ENCODE measurements at places on chromosomes 6 and 20. TPM values are rescaled to one million over a fixed set of nuclear protein-coding genes. Genes with fewer than 3 reads are reported as not detected.

GRCh38 chr6:53811746-53812145 lies 16.9 kb downstream of the LRRC1 start:
- DNase-seq = no peak

DNA sequence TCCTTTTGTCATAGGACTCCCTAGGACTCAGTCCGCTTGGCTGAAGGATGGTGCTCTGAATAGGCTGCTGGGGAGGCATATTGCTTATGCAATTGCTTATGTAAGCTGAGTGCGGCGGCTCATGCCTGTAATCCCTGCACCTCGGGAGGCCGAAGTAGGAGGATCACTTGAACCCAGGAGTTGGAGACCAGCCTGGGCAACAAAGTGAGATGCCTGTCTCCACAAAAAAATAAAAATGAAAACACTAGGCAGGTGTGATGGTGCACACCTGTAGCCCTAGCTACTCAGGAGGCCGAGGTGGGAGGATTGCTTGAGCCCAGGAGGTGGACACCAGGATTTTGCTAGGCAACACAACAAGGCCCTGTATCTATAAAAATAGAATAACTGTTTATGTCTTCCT lies 81.3 kb downstream of the EYA2 start:
- no peak for DNase-seq

GRCh38 chr6:131524695-131525336 lies 48.2 kb upstream of the ARG1 start:
- no peak for DNase-seq

The MEI4 gene
- not detected for total RNA-seq

DNA sequence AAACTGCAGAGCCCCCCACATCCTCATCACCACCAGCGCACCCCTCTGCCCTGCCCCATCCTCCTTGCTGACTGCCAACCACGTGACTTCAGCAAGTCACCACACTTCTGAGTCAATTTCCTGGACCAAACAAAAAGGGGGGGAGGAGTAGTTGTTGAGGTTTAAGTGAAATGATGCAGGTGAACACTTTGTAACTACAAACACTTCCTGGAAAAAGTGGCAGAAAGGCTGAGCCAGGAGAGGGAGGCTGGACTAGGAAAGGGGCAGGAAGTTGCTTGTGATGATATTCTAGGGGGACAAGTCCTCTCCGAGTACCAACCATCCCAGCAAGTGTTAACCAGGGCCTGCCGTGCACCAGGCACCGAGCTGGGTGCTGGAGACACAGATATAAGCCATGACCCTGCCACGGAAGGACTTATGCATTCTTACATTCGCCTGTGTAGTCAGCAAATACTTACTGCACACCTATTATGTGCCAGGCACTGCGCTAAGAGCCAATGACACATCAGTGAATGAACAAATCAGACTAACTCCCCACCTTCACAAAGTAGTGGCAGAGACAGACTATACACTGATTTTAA lies 67.3 kb downstream of the PREX1 start:
- no peak for DNase-seq

GRCh38 chr20:25206548-25206947 lies 11.0 kb downstream of the ENTPD6 start:
- DNase-seq = no peak

The ZNF165 gene
- total RNA-seq = 0.38 TPM

DNA sequence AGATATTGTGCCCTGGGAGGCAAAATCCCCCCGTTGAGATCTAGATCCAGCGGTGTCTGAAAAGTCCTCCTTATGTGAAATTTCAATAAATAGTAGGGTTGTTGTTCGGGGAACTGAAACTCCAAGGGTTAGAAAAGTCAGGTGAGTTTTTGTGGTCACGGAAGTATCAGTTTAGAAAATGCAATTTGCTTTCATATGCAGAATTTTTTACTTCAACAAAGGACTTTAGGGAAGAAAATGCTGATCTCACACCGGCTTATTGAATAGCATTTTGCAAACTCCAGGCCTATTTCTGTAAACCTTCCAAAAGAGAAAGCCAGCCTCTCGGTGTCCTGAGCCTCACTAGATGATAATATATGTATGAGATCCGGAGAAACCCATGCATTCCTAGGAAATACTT lies 254.7 kb downstream of the TSHZ2 start:
- DNase-seq = no peak

GRCh38 chr20:53757472-53757913 lies 163.9 kb upstream of the ZNF217 start:
- no peak for DNase-seq

DNA sequence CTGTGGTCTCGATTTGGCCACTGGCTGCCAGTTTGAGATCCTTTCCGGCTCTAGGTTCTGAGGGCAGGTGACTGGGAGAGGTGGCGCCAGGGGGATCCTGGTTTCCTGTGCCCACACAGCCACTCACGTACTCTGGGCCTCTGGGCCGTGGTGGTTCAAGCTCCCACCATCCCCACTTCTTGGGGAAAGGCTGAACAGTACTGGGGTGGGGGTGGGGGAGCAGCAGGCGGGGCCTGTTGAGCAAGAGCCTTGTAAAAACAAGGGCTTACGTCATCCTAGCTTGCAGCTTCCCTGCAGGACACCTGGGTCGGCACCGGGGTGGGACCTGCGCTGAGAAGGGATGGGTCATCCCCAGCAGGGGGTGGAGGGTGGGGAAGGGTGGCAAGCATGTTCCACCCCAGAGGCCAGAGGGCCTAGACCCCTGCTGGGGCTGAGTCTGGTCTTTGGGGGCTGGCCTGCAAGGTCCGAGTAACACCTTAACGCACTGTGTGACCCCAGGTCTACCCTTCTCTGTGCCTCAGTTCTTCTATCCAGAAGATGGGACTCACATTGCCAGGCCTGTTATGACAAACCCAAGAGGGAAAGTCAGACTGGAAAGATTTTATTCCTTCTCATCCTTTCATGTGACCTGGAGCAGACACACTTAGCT lies 3.1 kb upstream of the CEBPB start:
- no peak for DNase-seq

DNA sequence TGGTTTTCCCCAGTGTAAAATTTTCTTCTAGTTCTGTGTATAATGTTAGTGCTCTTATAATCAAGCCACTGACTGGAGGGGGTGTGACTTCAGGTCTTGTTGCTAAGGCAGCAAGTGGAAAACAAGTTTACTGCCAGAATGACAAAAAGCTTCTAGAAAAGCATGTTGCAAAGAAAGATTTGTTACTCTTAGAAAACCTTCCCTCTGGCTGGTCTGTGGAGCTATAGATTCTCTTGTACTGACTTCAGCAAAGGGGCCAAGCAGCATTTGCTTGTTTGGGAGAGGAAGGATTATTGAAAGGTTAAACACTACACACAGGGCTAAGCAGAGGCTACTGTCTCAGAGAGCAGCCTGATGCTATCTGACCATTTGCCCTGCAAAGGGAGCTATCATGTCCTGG lies 288.8 kb downstream of the BTBD9 start:
- no peak for DNase-seq

DNA sequence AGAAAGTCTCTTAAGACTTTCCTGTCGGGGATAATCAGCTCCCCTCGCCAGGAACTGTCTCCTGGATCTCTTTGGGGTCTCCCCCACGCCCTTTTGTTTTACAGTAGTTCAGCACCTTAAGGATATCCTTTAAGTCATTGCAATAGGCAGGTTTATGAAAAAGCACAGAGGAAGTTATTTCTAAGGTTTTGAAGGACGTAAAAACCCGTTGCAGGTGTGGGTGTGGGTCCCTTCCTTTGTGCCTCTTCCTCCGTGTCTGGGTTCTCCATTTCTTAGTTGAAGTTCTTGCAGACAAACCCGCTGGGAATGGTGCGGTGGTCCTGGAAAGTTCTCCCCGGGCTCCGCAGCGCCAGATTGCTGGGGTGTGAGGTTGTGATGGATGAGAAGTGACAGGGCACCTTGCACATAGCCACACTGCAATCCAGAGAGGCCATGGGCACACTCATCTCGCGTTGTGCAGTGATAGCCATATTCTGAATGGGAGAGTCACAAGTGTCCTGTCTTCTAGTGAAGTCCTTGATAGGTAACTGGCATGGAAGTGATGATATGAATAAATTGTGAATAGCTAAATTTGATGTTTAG lies 65.2 kb downstream of the GTF2H5 start:
- DNase-seq = no peak

DNA sequence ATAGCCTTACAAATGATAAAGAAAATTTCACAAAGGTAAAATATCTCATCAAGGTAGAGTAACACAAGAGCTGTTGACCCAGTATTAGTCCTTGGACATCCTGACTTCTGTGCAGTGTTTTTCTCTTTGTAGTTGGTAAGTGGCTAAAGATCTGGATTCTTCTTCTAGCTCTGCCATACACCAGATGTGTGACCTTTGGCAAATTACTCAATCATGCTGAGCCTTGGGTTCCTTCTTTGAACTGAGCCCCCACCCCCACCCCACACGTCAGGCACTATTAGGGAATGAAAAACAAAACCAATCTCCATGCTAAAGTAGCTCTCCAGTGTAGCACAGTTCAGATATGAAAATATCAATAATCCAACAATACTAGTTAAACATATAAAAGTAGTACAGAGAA lies 15.1 kb upstream of the TRIM39 start:
- no peak for DNase-seq

DNA sequence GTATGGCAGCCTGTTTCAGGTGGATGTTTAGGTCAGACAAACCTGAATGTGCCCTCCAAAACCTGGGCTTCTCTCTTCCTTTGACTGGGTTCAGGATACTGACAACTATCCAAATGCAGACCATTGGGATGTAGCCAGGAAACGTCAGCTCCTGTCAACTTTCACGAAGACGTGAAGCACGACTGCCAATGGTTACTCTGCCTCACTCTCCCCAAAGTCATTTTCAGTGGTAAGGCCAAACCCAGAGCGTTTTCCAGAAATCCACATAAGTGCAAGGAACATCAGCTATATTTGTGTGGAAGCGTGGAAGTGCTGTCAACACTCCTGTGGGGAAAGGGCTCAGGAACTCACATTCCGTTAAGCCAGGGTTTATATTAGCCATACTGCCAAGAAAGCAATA lies 20.1 kb upstream of the RCAN2 start:
- DNase-seq = no peak

The FOXF2 gene
- 1.1 TPM for total RNA-seq

The SLC4A11 gene
- total RNA-seq = 0.84 TPM

DNA sequence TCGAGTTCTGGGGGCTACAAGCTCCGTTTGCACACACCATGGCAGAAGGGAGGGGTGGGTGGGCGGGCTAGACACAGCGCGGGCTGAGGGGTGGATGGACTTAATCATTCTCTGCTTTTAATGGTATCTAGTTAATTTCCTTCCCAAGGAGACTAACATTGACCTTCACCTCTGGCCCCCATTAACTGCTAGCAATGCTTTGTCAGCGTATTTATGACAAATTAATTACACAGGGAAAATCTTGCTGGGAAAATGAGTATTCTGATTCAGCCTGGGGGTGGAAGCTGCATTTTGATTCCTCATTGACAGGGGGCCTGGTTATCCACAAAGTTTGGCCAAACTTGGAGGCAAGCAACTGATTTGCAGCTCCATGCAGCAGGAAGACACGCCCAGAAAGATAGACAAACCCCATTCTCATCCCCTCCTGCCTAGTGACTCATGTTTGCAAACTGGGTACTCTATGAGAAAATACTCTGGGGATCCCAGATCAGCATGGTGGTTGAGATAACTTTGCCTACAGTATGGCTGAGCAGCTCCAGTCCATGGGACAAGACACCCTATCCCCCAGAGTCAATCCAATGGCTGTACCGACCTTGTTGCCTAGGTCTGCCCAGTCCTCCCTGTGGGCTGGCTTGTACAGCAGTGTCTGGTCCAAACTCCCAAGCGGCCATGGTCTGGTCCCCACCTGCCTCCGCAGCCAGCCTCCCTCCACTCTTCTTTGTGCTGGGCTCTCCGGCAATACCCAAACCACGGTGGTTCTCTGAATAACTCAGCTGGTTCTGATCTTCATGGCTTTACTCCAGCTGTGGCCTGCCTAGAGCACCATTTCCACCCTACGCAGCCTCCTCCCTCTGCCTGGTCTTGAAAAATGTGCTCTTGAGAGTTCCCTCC lies 19.7 kb downstream of the ZBP1 start:
- no peak for DNase-seq

The FANCE gene
- 9.6 TPM for total RNA-seq

DNA sequence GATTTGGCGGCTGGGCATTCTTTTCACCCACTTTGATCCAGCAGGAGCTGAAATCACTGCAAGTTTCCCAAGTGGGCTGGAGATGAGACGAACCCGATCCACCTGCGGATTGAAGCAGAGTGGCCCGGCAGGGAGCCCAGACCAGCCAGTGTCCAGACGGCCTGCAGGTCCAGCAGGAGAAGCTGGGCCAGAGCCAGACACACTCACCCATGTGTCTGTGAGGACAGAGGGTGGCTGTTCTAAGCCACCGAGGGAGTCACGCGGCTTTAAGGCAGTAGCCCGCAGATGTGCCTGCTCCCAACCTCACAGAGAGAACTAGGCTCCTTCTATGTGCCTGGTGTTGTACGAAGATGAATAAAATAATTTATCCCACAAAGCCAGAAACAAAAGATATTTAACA lies 200.7 kb downstream of the WDR27 start:
- no peak for DNase-seq

DNA sequence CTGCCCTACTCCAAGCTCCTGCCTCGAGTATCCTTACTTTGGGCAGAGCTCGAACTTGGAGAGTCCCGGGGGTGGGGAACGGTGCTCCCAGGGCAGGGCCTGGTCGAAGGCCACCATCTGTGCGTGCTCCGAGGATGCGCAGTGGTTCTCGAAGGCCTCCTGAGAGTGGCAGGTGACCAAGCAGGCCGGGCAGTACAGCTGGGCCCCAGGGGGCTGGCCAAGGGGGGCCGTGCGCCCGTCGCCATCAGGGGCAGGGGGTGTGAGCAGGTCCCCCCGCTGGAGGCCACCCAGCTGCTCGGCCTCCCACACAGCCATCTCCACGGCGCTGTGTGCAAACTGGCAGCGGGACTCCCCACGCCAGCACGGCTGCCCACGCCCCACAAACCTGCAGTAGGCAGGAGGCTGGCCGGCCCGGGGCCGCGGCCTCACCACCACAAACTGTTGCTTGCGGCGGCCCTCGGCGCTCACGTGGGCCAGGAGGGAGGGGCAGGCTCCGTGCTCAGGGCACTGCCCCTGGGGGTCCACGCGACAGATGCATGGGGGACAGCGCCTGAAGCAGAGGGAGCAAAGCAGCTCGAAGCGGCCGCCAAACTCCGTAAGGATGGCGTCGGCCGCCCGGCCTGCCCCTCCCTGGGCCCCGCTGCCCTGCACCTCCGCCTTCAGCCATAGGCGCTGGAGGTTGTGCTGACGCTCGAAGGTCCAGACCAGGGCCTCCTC lies 1.8 kb downstream of the HELZ2 start:
- DNase-seq = no peak

DNA sequence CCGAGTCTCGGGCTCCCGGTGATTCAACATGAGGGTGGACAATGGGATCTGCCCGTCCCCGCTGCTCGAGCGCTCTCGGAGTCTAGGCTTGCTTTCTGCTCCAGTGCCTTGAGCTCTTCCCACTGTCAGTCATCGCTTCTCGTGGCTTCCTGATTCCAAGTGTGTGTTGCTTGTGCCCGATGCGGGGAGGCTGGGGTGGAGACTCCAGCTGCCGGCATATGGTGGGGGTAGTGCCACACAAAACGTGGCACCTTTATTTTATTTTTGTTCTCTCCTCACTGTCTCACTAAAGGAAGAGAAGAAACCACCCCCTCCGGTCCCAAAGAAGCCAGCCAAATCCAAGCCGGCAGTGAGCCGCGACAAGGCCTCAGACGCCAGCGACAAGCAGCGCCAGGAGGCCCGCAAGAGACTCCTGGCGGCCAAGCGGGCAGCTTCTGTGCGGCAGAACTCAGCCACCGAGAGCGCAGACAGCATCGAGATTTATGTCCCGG lies 14.8 kb upstream of the MYL9 start:
- no peak for DNase-seq

Data from omental fat pad (tissue), 4 donors.